ENCODE measurements at places on chromosomes 7 and 10. TPM values are rescaled to one million over a fixed set of nuclear protein-coding genes. Genes with fewer than 3 reads are reported as not detected.

The ERCC6 gene
- total RNA-seq, result 36.2 TPM

The STN1 gene
- total RNA-seq, result 20.3 TPM

DNA sequence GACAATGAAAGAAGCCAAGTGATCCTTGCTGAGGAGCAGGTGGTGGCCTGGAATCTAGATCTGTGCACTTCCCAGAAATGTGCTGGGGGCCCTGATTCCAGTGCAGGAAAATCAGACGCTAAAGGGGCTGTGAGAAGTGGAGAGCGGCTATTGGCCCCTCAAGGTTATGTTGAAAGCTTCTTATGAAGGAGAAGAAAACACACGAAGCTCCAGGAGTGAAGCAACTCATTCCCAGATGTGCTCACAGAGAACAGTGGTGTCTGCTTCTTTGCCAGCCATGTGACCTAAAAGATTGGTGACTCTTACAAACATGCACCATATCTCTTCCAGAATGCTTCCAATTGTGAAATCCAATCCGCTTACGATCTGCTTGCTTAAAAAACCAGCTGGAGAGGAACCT is 679.3 kb upstream of the IGFBP3 start:
- DNase-seq, result no peak

GRCh38 chr7:25314094-25314730 is 85.9 kb upstream of the NPVF start:
- DNase-seq, result no peak

DNA sequence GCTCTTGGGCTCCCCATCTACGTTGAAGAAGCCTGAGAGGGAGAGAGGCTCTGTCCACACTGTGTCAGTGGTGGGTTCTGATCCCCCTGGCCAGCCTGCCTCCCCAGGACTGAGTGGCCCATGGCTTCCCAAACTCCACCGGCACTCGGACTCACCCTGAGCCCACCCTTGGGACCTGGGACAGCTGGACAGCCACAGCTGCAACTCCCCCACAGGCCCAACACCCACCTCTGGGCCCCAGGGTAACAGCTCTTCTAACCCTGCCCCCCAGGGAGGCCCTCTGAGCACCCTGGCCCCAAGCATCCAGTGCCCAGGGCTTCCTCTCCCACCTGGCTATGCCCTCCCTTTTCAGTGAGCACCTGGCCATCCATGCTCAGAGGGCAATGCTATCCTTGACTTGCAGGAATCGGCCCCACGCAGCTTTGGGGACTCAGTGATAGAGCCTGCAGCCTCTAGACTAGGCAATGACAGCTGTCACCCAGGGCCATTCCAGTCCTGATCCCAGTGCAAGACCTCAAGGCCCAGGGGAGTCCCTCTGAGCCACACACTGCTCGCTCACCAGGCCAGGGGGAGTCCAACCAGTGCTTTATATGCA is 17.9 kb downstream of the OGDHL start:
- no peak for DNase-seq

DNA sequence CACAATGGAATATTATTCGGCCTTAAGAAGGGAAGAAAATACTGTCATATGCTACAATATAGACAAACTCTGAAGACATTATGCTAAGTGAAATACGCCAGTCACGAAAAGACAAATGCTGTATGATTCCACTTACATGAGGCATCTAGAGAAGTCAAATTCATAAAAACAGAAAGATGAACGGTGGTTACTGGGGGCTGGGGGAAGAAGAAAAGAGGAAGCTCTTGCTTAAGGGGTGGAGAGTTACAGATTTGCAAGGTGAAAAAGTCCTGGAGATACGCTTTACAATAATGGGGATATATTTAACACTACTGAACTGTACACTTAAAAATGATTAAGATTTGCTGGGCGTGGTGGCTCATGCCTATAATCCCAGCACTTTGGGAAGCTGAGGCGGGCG is 49.0 kb downstream of the PSMC2 start:
- no peak for DNase-seq

DNA sequence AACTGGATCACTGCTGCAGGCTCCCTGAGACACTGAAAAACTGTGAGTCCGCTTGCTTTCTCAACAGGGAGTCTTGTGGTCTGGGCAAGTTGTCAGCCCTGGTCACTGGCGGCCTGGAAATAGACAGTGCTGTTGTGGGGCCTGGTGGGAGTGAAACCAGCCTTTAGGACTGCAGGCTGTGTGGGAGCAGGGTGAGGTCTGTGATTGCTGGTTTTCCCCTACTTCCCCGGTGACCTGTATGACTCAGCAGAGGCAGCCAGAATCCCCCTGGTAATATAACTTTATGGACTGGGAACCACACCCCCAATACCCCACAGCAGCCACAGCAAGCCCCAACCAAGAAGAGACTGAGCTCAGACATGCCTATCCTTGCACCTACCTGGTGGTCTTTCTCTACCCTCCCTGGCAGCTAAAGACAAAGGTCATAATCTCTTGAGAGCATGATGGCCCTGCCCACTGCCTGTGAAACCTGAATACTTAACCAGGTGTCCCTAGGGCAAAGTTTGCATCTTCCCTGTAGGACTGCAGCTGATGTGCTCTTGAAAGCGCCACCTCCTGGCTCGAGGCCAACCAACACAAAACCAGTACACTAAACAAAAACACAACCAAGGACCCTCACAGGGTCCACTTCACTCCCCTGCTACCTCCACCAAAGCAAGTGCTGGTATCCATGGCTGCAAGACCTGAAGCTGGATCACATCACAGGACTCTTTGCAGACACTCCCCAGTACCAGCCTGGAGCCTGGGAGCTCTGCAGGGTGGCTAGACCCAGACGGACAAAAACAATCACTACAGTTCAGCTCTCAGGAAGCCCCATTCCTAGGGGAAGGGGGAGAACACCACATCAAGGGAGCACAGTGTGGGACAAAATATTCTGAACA is 7.2 kb upstream of the ADAM22 start:
- no peak for DNase-seq

DNA sequence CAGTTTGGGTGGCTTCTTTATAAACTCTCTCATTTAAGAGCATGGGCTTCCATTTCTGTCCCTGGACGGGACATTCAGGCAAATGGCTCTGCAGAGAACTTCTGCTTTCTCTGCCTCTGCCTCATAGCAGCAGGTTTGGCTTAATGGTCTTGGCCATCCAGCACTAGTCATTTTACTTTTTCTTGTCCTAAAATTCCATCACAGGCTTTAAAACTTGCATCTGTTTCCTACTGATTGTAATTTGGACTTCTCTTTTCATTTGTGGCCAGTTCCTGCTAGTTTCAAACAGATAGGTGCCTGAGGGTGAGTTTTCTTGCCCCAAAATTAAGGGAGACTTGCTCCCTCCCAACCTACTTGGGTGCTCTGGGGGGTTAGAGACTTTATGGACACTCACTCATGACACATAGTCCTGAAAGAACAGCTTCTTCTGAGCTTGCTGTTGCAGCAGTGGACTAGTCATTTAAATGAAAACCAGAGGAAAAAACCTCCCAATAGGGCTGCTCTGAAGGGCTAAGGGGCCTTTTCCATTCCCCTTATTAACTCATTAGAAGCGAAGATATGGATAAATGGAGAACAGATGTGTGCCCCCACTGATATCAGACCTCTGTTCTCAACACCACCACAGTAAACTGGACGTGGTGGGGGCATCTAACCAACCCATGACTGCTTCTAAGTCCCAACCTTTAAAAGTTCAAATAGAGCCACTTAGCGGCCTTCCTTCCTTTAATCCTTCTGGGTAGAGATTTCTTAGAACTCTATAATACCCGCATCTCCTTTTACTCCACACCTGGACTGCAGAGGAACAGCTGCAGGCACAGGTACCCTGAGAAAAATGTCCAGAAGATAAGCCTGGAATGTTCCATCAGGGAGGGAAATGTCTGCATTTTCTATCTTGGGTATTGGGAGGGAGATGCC is 38.8 kb downstream of the SVOPL start:
- no peak for DNase-seq

DNA sequence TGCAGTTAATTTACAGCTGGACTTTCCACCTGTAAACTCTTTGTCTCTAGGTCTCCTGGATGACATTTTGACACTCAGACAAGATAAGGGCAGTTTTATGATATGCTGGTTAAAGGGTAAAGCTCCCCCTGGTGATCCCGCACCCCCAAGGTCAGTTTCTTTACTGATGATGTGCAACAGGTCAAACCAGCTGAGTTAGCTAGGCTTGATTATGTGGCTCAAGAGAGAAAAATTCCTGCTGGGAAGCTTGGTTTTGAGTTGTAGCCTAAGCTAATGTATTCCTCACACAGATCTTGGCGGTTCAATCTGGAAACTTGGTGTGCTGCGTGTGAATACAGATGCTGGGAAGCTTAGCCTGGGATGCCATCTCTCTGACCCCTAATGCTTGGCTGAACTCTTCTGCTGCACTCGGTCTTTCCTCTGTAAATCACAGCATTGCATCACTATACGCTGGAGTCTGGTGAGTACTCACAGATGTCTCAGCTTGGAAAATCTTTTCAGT is 11.4 kb upstream of the AKR1D1 start:
- no peak for DNase-seq
